ENCODE measurements at places on chromosomes 11 and 22. TPM values are rescaled to one million over a fixed set of nuclear protein-coding genes. Genes with fewer than 3 reads are reported as not detected.

The PPP6R2 gene
- total RNA-seq, result 54.8 TPM

DNA sequence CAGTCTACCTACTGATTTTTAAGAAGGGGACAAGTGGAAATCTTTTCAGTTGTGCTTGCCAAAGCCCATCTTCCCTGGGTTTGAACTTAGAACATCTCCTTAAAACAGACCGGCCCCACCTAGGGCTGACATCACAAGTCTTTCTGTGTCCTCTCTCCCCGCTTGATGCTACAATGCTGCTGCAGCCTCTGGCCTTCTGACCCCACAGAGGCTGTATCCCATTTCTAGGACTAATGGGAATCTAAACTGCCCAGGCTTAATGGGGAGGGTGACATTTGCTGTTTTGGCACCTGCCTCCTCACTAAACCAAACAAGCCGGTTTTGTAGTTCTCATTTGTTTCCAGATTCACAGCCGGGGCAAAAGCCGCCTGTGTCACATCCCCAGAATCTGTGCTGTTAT, 121.3 kb upstream of the CADM1 start:
- no peak overlapping the region for H3K4me3 ChIP-seq
- no peaks in the 10 kb centered on the region for H3K36me3 ChIP-seq
- no peaks in the 10 kb centered on the region for H3K4me1 ChIP-seq
- H3K27me3 ChIP-seq, result no peaks in the 10 kb centered on the region
- no peak for DNase-seq

- H3K4me1 ChIP-seq, result no peaks in the 10 kb centered on the region
- H3K27ac ChIP-seq, result no peak overlapping the region
- no peak for DNase-seq
- H3K27me3 ChIP-seq, result no peaks in the 10 kb centered on the region
Measured at GRCh38 chr22:20299746-20300136, 20.1 kb downstream of the DGCR6L start.

- no peak overlapping the region for H3K4me3 ChIP-seq
- no peaks in the 10 kb centered on the region for H3K36me3 ChIP-seq
- no peaks in the 10 kb centered on the region for H3K27me3 ChIP-seq
- no peak for DNase-seq
- H3K27ac ChIP-seq, result no peak overlapping the region
Measured at GRCh38 chr11:19321351-19321750, 80.6 kb upstream of the E2F8 start.
